Activated CD4-positive, alpha-beta T cell treated with anti-CD3 and anti-CD28 coated beads, Interleukin-10, Interleukin-2, amounts not matched to agents 100 ng/mL and 50 ng/mL, durations not matched to agents 16 hours and 8 hours (primary cell): ENCODE measurements at places on chromosomes 11 and 22.
A peak's percentile ranks its signal among the peaks of the same experiment; 100 is the strongest.

DNA sequence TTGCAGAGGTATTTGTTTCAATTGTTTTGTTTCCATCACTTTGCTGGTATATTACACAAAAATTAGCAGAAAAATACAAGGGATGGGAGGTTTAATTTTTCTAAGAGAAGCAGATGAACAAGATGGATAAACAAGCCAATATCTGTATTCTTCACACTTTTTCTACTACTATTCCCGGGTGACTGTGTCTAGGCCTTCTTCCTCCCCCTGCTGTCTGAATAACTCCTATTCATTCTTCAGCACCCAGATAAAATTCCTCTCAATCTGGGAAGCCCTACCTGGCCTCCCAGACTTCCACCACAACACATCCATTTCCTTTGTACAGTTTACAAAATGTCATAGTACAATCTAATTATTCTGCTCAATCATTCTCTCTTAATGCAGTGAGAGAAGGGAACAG lies 666.6 kb upstream of the TENM4 start:
- DNase-seq = no peak

- no peak for DNase-seq
Measured at GRCh38 chr22:39939830-39940229, 20.4 kb upstream of the TMA7B start.

DNA sequence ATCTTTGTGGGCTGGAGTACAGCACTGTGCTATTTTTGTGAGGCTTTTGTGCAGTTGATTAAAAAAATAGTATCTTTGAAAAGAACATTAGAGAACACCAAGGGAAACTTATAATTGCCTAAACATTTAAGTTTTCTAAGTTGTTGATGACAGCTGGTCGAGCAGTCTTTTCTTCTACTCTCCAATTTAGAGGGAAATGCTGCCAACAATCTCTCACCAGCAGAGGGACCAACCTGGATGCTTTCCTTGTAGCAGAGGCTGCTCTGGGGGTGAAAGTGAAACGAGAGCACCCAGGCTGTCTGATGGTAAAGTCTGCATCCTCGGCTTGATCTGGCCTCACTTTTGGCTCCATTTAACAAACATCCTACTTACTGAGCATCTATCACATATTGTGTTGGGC lies 1286.5 kb upstream of the TENM4 start:
- peak; percentile 0 for DNase-seq

DNA sequence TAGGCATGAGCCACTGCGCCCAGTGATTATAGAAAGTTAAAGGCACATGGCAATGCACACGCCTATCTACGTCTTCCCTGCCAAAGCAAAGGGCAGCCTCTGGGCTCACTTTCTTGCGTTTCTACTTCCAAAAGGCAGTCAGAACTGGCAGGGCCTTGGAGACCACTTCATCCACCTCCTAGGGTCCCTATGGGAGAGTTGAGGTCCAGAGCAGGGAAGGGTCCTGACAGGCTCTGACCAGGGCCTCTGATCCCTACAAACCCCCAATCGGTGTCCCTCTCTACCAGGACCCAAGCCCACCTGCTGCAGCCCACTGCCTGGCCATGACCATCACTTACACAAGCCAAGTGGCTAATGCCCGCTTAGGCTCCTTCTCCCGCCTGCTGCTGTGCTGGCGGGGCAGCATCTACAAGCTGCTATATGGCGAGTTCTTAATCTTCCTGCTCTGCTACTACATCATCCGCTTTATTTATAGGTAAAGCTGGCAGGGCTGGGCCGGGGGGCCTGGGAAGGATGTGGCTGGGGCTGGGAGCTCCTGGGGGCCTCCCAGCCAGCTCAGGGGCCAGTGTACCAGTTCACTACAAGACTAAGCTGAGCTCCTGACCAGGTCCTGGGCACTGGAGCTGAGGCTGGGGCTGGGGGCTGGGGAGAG lies 1.5 kb downstream of the BEST1 start:
- DNase-seq = no peak

- DNase-seq = no peak
Measured at GRCh38 chr11:12958986-12959385, 50.1 kb upstream of the RASSF10 start.

DNA sequence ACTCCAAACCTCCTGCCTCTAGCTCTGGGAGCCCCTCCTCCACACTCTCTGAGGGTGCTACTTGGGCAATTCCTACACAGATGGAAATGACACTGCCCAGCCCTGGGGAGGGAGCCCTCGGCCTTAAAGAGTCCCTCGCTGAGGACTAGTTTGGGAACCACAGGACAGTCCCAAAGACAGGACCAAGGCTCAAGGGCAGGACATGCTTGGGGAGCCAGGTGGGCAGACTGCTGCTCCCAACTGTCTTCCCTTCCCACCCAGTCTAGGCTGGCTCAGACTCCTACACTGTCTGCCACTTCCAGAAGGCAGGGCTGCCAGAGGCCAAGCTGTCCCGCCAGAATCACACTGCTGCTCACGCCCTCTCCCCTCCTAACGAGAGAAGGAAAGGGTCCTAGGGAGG lies 9.8 kb downstream of the ARRB1 start:
- no peak for DNase-seq

- DNase-seq = no peak
Measured at GRCh38 chr11:30990625-30991296, 378.8 kb downstream of the DCDC1 start.

DNA sequence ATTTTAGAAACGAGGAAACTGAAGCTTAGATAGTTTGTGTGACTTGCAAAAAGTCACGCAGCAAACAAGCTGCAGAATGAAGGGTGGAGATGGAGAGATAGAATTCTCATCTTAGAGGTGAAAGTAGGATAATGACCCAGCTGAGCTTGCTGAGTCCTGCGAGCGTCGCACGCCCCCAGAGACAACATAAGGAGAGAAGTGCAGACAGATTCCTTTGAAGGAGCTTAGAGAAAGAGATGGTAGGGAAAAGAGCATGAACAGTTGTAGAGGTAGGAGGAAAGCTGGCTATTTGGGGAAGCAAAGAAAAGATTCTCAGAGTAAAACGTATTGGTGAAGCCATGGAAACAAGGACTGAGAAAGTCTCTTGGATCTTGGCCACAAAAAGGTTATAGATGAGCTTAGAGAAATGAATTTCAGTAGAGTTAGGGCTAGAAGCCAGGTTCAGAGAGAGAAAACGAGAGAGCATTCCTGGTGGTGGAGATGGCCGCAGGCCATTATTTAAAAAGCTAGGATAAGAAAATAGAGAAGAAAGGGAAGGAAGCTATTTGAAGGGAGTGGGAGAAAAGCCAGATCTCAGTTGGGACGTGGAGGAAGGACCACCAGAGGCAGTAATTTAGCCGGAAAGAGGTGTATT lies 44.8 kb downstream of the FAM83F start:
- DNase-seq = no peak

GRCh38 chr11:68106165-68106940 lies 14.8 kb downstream of the CHKA start:
- no peak for DNase-seq

GRCh38 chr11:128854841-128855240 lies 12.3 kb downstream of the KCNJ1 start:
- no peak for DNase-seq

DNA sequence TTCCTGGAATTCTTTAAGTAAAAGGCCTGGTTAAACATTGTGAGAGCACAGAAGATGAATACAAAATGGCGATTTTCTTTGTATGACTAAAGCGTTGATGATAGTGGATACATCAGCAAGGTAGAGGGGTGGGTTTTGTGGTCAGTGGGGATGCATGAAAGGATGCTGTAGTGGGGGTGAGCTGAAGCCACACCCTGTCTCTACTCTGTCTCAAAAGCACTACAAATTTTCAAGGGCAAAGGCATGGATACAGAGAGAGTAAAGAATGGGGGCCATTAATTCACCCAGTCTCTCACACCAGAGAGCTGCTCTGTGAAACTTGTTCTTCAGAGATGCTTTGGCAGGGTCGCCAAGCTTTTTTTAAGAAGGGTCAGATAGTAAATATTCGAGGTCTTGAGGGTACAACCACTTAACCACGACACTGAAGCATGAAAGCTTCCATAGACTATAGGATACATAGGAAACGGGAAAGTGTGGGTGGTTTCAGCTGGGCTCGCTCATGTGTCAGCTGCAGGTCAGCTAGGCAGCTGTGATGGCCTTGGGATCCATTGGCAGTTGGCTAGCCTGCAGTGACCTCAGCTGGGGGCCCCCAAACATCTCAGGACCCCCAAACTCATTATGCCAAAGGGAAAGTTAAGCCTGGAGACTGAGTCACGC lies 8.3 kb downstream of the TMEM138 start:
- DNase-seq = no peak

- no peak for DNase-seq
Measured at GRCh38 chr11:108901359-108901758, 236.5 kb downstream of the DDX10 start.

DNA sequence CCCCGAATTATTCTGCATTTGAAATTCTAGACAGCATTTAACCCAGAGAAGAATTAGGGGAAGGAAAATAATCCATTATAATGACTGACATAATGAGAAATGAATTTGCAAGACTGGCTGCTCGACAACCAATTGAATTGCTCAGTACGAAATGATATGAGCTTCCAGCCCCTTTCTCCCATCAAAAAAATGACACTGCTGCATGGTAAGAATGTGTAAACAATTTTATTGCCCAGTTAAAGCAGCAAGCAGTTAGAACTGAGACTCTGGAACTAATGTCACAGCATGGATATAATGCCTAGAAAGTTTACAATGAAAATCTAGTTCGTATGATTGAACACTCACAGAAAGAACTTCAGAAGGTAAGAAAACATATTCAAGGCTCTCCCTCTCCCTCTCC lies 24.7 kb upstream of the PCF11 start:
- no peak for DNase-seq

DNA sequence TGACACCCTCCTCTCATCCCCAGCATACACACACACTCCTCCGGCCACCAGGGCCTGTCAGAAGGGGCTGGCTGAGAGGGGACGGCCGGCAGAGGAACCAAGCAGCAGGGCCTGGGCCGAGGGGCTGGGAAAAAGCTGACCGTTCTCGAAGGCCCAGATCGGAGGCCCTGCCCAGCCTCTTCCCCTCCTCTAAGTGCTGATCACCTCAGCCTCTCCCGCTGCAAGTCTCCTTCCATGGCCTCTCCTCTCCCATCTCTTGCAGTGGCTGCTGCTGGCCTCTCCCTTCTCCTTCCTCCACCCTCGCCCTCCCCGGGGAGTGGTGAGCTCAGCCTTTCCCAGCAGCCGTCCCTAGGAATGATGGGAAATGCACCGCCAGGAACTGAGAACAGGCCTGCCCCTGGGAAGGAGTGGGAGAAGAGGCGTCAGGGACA lies 39.6 kb downstream of the ARRB1 start:
- no peak for DNase-seq

- no peak for DNase-seq
Measured at GRCh38 chr11:2914455-2915195, 14.6 kb downstream of the PHLDA2 start.

DNA sequence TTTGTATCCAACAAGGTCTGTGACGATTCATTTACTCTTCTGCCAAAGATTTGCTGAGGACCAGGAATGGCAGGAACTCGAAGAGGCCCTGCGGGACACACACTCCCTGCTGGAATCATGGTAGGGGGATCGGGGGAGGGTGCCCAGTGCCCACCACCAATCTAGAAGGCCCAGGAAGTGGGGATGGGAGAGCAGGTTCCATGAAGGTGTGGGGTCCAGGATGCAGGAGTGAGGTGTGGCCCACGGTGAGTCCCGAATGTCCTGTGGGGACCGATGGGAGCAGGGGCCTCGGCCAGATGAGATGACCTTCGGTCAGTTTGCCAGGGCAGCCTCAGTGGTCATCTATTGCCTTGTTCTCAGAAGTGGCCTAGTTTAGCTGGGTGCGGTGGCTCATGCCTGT lies 492.7 kb downstream of the BRD1 start:
- DNase-seq = no peak

DNA sequence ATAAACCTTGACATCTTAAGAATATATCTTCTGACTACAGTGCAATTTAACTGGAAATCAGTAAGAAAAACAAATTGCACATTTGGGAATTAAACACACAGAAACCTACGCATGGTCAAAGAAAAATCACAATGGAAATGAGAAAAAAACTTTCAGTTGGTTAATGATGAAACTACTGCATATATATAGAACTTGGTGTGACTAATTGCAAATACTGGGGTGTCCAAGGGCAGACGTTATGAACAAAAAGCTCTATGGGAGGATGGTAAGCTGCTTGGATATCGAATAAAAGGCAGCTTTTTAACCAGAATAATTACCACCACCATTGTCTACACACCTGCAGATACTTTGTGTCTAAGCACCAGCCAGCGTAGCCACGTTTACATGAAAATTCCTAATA lies 791 bp downstream of the GDPD4 start:
- DNase-seq = no peak

GRCh38 chr22:30198152-30198825 lies 48.3 kb downstream of the LIF start:
- DNase-seq = no peak

GRCh38 chr22:39925273-39925672 lies 24.4 kb downstream of the GRAP2 start:
- DNase-seq = no peak

GRCh38 chr22:38352436-38352835 lies 35.2 kb upstream of the CSNK1E start:
- DNase-seq = no peak

DNA sequence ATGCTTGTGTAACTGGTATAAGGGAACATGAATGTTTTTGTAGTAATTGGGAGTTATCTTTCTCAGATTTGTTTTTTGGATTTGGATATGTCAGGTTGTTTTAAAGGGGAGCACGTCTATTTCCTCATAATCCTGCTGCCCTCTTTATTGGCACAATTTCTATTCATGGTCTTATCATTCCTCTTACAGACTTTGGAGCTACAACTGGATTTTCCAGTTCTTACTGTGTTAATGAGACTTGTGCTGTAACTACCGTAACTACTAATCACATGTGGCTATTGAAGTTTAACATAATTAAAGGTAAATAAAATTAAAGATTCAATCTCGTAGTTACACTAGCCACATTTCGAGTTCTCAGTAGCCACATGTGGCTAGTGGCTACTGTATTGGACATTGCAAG lies 1.9 kb downstream of the FDX1 start:
- no peak for DNase-seq

GRCh38 chr22:38426628-38427027 lies 28.4 kb downstream of the KCNJ4 start:
- DNase-seq = no peak

DNA sequence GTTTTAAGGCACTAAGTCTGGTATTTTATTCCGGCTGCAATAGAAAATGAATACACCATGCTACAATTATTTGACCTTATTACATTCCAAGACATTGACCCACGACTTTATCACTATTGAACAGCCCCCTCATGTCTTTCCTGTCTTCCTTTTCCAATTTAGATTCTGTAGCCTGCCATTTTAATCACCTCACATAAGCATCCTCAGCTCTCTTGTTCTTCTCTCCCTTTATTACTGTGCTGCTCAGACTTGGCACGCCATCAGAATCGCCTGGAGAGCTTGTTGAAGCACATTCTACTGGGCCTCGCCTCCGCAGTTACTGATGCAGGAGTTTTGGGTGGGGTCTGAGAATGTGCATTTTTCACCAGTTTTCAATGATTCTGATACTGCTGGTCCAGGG lies 38.7 kb upstream of the SWAP70 start:
- no peak for DNase-seq
